Right lung (tissue), 10 donors: ENCODE measurements at places on chromosomes 5 and 9.

GRCh38 chr9:86598411-86599239 lies 244.4 kb upstream of the TUT7 start:
- DNase-seq: no peak

- DNase-seq: no peak
Measured at GRCh38 chr9:74414325-74414724, 82.8 kb upstream of the RORB start.

DNA sequence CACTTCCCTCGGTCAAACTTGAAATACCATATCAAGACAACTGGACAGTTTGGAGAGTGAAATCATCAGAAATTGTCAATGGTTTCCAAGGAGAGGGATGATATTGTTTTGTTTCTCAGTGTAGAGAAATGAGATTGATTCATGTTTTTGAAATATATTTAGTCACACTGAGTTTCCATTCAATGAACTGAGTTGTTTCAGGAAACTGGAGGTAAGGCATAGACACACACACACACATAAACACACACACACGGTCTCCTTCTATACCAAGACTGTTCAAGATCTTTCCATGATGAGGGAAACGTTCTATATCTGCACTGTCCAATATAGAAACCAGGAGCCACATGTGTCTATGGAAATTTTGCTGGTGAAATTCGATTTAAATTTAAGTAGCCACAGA lies 182.8 kb downstream of the PTTG1 start:
- DNase-seq: no peak

- no peak for DNase-seq
Measured at GRCh38 chr5:138985683-138986082, 110.5 kb upstream of the LRRTM2 start.

DNA sequence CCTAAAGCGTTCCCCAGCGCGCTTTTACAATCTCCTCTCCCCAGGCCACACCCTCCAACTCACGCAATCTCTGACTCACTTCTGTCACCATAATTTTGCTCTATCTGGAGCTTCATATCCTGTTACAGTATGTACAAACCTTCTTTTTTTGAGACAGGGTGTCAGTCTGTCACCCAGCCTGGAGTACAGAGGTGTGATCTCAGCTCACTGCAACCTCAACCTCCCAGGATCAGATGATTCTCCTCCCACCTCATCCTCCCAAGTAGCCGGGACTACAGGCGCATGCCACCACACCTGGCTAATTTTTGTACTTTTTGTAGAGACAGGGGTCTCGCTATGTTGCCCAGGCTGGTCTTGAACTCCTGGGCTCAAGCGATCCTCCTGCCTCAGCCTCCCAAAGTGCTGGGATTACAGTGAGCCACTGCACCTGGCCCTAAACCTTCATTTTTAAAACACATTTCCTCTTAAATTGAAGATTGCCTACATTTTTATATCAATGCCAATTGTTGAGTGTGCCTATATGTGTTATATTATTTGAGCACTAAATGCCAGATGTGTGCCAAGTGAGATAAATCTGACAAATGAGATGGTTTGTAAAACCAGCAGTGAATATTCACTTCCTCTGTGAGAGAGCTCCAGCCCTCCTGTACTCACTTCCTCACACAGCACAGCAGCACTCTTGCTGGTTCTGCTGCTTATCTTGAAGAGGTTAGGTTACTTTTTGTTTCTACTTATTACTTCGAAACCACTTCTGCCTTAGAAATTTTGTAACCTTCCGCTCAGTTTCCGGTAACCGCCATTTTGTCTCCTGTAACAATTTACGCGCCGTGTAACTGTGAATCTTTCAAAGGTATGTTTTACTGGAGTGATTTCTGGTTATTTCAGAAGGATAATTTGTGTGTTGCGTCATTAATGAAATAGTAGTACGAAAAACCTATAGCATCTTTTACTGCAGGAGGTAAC lies 57.9 kb downstream of the DOCK8 start:
- DNase-seq: no peak

- DNase-seq: no peak
Measured at GRCh38 chr5:7811715-7812114, 39.2 kb downstream of the CFAP90 start.

DNA sequence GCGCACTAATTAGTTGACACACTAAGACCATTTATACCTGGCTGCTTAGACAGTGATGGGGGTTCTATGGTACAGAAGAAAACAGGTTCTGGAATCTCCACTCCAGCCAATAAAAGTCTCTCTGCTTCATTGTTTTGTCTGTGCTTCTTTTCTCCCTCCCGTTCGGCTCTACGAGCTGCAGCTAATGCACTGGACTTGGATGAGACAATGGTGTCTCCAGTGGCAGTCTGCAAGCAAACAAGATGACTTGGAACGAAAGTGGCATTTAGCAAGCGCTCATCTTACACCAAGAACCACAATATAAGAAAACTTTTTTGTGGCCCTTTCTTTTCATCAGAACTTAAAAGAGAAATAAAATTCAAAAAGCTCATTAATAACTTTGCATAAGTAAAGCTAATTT lies 30.2 kb downstream of the GFM2 start:
- no peak for DNase-seq

- no peak for DNase-seq
Measured at GRCh38 chr5:54529565-54529964, 12.0 kb downstream of the SNX18 start.

DNA sequence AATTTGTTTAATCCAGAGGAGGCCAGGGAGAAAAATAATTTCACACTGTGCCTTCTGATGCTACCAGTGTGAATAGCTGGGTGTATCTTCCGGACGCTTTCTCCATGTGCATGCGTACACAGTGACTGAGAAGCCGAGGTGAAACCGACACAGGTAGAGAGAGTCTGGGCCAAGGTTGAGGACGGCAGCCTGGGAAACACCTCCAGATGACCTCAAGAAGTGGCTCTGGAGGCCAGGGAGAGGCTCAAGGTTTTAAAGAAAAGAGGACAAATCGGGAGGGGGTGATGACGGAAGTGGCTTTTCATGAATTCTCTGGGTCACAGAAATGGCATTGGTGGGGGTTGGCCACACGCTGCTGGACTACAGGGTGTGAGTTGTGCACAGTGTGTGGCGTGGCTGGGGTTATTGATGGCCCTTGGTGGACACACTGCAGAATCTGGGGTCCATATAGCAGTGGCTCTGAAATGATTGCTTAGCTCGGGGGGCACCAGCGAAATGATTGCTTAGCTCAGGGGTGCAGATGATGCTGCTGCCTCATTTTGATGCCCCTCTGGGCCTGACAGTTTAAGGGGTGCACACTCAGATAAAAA lies 34.1 kb upstream of the LRRC14B start:
- DNase-seq: no peak

GRCh38 chr5:6572086-6572824 lies 60.6 kb downstream of the NSUN2 start:
- DNase-seq: no peak

GRCh38 chr9:127979333-127980059 lies 1.3 kb downstream of the EEIG1 start:
- no peak for DNase-seq

DNA sequence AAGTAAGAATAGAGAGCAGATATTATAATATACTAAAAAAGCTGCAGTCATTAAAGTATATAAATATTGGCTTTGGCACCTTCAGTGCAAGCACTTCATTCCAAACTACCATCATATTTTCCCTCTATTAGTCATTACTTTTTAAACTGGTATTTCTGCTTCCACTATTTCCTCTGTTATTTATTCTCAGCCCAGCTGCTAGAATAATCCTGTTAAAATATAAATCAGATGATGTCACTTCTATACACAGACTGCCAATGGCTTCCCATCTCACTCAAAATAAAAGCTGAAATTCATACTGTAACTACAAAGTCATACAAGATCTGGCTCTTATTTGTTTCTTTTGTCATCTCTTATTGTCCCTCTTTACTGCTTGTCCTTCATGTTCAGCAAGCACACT lies 432.9 kb downstream of the TLE4 start:
- DNase-seq: peak; percentile 12

- DNase-seq: peak; percentile 32
Measured at GRCh38 chr5:169904059-169904458, 76.2 kb downstream of the INSYN2B start.

DNA sequence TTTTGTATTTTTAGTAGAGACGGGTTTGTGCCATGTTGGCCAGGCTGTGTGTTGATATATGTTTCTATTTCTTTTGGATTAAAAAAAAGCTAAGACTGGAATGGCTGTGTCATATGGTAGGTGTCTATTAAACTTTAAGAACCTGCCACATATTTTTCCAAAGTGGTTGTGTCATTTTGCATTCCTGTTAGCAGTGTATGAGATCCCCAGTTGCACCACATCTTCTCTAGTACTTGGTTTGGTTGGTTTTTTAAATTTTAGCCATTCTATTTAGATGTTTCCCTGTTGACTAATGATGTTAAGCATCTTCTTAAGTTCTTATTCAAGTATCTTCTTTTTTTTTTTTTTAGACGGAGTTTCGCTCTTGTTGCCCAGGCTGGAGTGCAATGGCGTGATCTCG lies 36.2 kb upstream of the MEGF9 start:
- no peak for DNase-seq

- no peak for DNase-seq
Measured at GRCh38 chr9:69535286-69535832, 136.8 kb downstream of the APBA1 start.

DNA sequence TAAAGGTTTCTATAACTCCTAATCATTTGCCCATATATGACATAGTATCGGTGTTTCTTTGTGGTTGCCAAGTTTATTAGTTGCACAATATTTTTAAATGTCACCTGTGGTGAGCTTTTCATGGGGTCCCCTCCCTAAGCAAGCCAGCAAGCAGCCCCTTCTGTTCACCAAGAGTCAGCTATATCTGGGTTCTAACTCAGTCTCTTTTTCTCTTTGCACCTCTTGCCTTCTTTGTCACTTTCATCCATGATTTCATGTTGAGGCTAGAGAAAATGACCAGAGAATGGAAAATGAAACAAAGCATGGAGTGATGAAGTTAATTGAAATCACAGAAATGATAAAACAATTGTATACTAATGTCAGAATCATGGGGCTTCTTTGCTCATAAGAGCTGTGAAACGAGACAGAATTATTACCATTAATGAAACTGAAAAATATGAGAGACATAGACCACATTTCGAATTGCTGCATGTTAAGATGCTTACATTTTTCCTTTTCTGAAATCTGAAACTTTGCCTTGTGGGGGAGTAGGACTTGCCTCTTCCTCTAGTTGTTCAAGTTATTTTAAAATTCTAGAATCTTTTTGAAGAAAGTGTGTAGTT lies 75.7 kb downstream of the CAMK4 start:
- DNase-seq: no peak

- peak; percentile 92 for DNase-seq
Measured at GRCh38 chr5:36657563-36657995, 51.2 kb downstream of the SLC1A3 start.

DNA sequence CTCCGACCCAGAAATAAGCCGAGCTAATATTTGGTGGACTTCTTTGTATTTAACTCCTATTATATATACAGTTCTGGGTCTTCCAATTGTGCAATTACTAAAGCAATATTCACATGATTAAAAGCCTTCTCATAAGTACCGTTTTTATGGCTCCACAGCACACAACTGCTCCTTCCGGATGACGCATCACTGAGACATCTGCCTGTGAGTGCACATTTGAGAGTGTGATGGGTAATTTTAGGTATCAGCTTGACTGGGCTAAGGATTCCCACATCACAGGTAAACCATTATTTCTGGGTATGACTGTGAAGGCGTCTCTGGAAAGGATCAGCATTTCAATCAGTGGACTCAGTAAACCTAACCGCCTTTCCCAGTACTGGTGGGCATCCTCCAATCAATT lies 77.5 kb upstream of the SYK start:
- DNase-seq: no peak

GRCh38 chr9:14967450-14968321 lies 57.5 kb upstream of the FREM1 start:
- DNase-seq: no peak

DNA sequence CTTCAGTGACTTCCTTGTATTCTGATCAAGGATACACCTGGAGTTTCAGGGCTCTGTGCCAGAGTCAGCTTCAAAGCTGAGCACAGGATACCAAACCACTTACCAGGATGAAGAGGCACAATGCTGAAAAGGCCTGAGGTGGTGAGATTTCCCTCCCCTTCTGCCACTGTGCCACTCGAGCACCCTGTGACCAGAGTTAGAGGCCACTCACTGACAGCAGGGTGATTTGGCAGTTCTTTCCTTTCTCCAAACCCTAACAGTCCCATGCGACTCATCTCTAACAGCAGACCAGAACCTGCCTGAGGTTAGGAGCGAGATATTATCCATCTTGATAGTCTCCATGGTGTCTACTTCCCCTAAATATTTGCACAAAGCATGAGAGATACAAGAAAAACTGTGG lies 1.8 kb downstream of the PLGRKT start:
- DNase-seq: no peak

GRCh38 chr5:30690931-30691330 lies 502.6 kb upstream of the CDH6 start:
- DNase-seq: no peak

GRCh38 chr5:132418881-132419280 lies 49.4 kb downstream of the SLC22A5 start:
- no peak for DNase-seq

- peak; percentile 21 for DNase-seq
Measured at GRCh38 chr9:137828527-137829259, 48.9 kb upstream of the CACNA1B start.

GRCh38 chr5:73365990-73366667 lies 82.4 kb downstream of the FOXD1 start:
- no peak for DNase-seq

GRCh38 chr5:172097356-172097755 lies 90.7 kb downstream of the STK10 start:
- DNase-seq: no peak

DNA sequence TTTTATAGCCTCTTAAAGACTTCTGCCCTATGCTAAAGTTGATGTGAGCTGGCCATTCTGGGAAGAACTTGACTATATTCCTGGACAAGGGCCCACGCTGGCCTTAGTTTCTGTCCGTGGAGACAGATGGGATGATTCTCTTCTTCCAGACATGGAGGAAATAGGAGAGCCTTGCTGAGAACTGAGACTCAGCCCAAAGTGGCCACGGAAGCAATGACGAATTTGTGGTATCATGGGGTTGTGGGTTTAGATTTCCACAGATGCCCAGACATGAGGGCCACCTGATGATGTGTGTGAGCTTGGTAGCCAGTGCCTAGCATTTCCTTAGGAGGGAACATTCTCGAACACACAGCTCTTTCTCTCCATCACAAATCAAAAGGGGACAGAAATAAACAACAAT lies 309.1 kb downstream of the NSG2 start:
- no peak for DNase-seq

GRCh38 chr9:72441848-72442607 lies 77.0 kb upstream of the ZFAND5 start:
- DNase-seq: no peak
